H54 (cell line): ENCODE measurements at places on chromosomes 6 and 20.
A peak's percentile ranks its signal among the peaks of the same experiment; 100 is the strongest.

GRCh38 chr20:59078231-59078630, 35.6 kb upstream of the PRELID3B start:
- no peak for DNase-seq

GRCh38 chr6:37758647-37759046, 60.9 kb upstream of the ZFAND3 start:
- DNase-seq = no peak

DNA sequence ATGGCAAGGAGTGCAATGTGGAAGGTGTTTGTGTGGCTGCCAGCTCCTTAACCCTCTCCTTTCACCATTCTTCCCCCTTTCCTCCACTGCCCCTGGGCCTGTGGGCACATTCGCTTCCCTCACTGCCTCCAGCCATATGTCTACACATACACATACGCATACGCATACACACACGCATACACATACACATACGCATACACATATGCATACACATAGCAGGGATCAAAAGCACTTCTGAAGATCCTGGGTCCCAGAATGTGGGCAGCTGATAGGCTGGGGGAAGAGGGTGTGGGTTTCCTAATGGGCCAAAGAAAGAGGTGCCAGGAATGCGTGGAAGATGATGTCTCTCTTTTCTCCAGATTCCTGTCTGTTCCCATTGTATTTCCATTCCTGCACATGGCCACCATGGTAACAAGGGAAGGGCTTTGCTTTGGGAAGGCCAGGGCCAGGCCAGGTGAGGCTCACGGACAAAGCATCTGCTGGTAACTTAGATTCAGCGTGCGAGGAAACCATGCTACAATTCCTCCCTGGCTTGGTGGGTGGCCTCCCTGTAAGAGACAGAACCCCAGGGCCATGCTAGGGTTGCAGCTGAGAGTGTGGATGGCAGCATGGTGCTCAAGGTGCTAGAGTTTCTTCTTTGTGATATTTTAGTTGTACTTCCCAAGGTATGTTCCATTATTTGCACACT, 44.8 kb upstream of the GTSF1L start:
- no peak for DNase-seq

DNA sequence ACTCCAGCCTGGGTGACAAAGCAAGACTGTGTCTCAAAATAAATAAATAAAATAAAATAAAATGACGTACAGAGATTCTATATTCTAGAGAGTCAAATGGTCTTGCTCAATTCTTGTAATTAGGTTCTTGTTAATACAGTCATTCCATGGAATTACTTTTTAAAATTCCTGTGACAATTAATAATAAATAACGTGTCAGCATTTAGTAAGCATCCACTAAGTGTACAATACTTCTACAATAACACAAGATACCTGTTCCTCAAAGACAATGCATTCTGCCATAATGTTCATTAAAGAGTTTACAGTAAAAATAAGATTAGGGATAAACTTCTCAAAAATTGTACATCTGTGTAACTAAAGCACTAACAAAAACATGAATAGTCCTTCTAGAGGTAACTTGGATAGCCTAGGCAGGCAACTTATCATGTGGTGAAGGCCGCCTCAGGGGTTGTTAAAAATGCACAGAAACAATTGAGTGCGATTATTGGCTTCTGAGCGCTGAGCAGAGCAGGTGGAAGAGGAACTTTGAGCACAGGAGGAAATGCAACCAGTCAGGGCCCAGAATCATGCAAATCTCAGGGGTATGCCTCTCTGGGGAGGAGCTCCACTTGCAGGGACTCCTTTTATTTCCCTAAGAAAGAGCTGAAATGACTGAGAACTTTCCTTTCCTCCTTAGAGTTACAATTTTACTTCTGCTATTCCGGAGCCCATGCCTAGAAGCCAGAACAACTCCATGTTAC, 37.1 kb downstream of the QRSL1 start:
- DNase-seq = no peak

- no peak for DNase-seq
These were observed 45.4 kb downstream of the MYB start for GRCh38 chr6:135226537-135226936.

GRCh38 chr6:169722362-169723199, 1.7 kb downstream of the PHF10 start:
- peak; percentile 65 for DNase-seq

GRCh38 chr6:128932061-128932460, 49.1 kb downstream of the LAMA2 start:
- no peak for DNase-seq

DNA sequence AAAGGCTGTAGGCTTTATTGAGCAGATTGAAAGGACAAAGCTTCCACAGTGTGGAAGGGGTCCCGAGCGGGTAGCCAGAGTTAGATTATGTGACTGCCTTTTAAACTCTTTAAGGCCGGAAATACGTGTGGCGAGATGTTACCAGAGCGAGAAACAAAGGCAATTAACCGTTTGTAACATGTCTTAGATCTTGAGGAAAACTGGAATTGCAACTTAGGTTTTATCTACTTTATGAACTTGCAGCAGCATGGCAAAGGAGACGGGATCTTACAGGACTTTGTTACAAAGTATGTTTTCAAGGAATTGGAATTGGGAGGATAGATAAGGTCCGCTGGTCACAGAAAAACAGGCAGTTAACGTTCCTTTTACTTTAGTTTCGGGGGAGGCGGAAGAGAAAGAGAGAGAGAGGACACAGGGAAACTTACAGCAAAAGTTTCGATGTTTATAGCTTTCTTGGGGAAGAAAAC, 594.7 kb upstream of the ADGRB3 start:
- DNase-seq = no peak

DNA sequence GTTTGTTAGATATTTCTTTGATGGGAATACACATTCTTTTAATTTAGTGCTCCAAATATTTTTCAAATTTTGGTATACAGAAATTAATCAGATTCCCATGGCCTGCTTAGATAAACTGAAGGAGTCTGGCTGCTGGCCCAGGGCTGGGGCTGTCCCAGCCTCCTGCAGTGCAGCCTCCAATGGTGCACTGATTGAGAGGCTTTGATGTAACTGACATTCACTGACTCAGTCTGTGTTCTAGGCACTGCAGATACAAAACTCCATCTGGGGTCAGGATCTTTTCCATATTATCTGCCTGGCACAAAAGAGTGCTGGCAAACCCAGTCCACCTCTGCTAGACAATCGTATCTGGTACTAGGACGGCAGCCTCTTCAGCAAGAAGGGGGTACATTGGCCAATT, 64.8 kb downstream of the GRIK2 start:
- DNase-seq = no peak

DNA sequence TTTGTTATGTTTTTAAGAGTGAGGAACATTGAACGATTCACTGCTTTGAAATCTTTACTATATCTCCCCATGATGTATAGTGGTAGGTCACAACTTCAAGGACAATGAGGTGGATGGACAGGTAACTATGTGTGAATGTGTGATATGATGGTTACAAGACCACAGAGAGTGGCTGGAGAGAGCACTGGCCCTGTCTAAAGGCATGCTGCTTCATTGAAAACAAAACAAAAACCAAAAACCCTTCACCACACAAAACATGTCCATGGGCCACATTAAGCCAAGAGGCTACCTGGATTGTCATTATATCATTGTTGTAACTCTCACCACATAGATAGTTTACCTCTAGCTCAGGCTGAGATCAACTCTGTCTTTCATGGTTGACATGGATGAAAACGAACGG, 180.6 kb upstream of the TENT5A start:
- no peak for DNase-seq

- no peak for DNase-seq
These were observed 35.0 kb downstream of the FAM162B start for GRCh38 chr6:116730513-116730912.

- no peak for DNase-seq
These were observed 93.6 kb upstream of the BHLHE23 start for GRCh38 chr20:63100174-63100925.

GRCh38 chr6:42220807-42221206, 3.1 kb upstream of the MRPS10 start:
- DNase-seq = no peak

DNA sequence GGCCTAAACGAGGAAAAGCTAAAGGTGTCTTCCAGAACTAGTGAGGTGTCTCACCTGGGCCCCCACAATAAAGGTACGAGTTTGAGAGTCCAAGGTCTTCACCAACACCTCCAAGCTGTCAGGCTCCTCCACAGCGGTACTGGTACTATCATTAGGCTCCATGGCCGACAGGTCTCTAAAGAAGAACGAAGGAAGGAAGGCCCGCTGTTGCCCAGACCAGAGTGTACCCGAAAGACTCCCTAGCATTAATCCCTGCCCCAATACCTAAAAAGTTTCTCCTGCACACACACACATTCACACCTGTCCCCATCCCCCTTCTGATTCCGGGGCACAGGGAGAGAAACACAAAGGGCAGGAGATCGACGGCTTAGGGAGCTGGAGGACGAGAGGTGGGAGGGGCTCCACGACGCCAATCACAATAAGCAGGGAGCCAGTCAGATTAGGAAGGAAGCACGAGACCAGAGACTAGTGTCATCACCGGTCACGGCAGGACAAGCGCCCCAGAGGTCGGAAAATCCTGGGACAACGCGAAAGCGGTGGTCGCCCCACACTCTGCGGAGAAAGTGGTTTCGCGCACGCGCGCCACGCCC, 764 bp downstream of the BAG6 start:
- DNase-seq = peak; percentile 78

DNA sequence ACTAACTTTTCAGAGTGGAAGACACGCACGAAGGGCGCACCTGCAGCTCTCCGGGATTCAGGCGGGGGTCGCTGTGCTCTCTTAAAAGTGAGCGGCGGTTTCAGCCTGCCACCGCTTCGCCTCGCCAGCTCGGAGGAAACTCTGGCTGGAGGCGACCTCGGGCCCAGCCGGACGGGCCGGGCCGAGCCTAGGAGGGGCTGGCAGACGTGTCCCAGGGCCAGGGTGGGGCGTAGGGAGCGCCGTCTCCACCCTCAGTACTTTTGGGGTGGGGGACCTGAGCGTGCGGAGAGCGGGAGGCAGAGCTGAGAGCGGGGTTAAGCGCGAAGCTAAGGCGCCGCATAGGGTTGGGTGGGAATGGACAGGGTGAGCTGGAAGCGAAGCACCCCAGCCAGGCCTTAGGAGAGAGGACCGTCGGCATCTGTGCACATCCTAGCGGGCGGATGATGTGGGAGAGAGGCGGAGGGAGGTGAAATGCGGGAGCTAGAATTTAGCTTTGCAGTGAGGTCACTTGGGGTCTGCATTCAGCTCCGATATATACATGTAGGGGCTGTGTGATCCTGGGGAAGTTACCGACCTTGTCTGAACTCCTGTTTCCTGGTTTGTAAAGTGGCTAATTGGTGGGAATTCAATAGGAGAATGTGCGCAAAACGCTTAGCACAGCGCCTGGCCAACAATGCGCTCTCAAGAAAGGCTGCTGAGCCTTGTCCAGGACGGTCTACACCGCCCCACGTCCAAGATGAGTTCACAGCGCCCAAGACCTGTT, 6.5 kb upstream of the TFAP2A start:
- no peak for DNase-seq

GRCh38 chr6:7241160-7241559, 71.8 kb downstream of the SSR1 start:
- DNase-seq = no peak

DNA sequence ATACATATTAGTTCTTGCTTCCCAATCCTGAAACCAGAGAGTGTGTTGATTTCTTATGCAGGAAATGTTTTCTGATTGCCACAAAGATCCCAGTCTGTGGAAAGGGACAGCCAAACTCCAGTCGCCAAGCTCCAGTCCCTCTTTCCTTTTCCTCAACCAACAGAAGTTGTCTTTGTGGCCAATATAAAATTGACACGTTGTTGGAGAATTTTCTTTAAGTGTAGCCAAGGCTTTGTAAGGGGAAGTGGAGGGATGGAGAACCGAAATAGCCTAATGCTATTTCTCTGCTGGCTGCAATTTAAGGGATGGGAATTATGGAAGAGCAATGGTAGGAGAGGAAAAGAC, 5.4 kb downstream of the ADGRB3 start:
- no peak for DNase-seq

GRCh38 chr6:1792989-1793388, 183.3 kb downstream of the FOXC1 start:
- DNase-seq = peak; percentile 26

DNA sequence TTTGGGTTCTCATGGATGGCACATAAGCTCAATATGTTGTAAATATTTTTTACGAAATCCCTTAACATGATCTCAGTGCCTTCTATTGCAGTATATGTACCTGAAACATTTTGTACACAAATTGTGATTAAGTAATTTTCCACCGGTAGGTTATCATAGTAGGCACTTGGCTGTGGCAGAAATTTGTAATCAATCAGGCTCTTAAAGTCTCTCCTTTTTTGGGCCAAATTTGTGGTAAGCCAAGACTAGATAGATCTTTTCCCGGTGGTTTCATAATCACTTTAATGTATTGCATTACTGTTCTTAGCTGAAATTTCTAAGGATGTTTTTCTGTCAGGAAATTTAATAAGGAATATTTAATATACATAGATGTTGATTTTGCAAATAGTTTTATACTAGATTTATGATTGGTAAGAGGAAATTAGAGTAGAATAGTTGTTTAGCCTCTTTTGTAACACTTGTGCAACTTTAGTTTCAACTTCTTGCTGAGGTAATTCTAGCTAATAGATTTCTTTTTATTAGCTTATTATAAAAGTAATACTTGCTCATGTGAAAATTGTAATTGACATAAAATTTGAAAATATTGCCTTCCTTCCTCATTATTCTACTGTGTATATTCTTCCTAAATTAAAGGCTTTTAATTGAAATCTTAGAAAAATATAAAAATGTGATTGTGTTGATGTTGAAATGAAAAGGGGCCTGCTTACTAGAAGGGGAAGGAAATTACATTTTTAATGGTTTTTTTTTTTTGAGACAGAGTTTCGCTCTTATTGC, 3.2 kb downstream of the PCMT1 start:
- no peak for DNase-seq

DNA sequence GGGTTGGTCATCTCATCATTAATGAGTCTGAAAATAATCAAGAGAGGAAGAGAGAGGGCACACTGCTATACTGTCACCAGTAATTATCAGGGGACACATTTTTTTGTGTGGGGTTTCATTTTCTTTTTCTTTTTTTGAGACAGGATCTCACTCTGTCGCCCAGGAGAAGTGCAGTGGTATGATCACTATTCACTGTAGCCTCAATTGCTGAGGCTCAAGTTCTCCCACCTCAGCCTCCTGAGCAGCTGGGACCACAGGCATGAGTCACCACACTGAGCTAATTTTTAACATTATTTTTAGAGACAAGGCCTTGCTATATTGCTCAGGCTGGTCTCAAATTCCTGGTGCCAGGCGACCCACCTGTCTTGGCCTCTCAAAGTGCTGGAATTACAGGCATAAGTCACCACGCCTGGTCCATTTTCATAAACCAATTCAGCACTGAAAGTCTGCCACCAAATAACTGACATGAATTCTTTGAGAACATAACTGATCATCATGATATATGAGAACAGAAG, 43.3 kb downstream of the EPHA7 start:
- no peak for DNase-seq

GRCh38 chr20:49749625-49750024, 35.9 kb upstream of the B4GALT5 start:
- no peak for DNase-seq

- no peak for DNase-seq
These were observed 7.5 kb upstream of the RBM38 start for GRCh38 chr20:57383447-57384347.
